ENCODE measurements at places on chromosomes 3 and 15. TPM values are rescaled to one million over a fixed set of nuclear protein-coding genes. Genes with fewer than 3 reads are reported as not detected.
A peak's percentile ranks its signal among the peaks of the same experiment; 100 is the strongest.

DNA sequence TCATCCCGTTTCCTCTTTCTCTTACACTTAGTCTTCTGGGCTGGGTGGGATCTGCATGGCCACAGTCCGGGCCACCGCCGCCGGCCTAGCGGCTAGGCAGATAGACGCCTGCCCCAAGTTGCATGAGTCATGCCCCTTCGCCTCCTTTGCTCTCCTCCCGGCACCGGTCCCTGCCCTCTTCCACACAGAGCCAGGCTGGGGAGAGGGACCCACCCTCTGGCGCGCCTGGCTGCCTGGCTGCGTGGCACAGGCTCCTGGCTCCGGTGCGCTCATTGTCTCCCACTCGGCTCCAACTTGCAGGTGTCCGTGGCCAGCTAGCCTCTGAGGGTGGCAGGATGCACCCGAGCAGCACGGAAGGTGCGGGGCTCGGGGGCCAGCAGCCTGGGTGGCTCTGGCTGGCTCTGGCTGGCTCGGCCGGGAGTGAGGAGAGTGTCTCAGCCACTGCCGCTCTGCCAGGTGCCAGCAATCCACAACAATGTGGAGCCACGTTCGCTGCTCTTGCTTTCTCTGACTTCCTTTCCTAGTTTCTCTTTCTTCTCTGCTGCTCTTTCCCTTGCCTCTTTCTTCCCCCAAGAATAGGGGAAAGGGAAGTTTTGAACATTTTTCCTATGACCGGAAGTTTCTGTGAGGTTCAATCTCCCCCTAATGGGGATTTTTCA lies 22.4 kb upstream of the MTHFS start:
- peak; percentile 39 for DNase-seq

- peak; percentile 28 for DNase-seq
These were observed 69.9 kb downstream of the CDC25A start for GRCh38 chr3:48118322-48118721.

GRCh38 chr3:122536632-122537001 lies 21.9 kb upstream of the KPNA1 start:
- DNase-seq: peak; percentile 54

DNA sequence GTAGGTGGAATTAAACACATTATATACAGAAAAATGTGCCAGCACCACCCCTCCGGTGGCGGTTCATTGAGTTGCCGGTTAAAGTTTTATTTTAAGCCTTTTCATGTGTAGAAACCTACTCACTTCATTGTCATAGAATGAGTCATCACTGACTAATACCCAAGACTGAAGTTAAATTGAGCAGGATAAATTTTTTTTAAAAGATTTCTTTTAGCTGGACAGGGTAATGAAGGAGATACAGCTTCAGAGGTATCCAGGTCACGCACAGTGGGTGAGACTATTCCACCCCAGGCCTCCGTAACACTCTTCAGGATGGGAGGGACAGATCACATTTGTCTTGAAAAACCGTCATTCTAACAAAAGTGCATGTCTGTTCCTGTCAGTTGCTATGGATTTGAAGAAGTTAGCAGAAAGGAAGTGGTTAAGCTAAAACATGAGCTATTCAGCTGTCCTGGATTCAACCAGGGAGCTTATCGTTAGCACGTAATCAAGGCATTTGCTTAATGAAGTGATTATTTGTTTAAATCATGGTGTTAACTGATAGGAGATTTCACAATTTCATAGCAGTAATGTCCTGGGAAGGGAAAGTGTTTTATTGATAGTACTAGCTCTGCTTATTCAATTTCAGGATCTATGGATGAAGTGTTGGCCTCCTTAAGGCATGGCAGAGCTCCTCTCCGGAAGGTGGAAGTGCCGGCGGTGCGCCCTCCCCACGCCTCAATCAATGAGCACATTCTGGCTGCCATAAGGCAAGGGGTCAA lies 23.4 kb downstream of the WHAMM start:
- peak; percentile 33 for DNase-seq

DNA sequence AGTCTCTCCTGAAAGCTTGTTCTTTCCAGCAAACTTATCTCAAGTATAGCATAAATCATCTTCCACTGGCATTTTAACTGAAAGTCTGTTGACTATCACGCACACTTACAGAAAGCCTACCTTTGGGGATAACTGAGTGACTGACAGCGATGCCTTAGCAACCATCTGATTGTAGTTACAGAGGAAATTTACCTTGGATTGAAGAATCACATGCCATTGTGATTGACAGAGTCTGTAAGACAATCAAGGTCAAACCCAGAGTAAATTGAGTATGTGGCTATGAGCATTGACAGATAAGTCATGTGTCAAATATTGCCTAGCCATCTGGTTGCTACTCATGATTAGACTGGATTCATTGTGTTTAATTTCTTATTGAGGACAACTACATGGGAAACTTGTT lies 82.0 kb downstream of the CNTN4 start:
- DNase-seq: no peak

PARP16 gene
- 5.9 TPM for total RNA-seq
